ENCODE measurements at places on chromosomes 1 and 21.
A peak's percentile ranks its signal among the peaks of the same experiment; 100 is the strongest.

GRCh38 chr1:115458426-115459114 lies 120.5 kb upstream of the NGF start:
- no peak for DNase-seq

- no peak for DNase-seq
Observed at GRCh38 chr1:26779098-26779668, 8.6 kb upstream of the PIGV start.

DNA sequence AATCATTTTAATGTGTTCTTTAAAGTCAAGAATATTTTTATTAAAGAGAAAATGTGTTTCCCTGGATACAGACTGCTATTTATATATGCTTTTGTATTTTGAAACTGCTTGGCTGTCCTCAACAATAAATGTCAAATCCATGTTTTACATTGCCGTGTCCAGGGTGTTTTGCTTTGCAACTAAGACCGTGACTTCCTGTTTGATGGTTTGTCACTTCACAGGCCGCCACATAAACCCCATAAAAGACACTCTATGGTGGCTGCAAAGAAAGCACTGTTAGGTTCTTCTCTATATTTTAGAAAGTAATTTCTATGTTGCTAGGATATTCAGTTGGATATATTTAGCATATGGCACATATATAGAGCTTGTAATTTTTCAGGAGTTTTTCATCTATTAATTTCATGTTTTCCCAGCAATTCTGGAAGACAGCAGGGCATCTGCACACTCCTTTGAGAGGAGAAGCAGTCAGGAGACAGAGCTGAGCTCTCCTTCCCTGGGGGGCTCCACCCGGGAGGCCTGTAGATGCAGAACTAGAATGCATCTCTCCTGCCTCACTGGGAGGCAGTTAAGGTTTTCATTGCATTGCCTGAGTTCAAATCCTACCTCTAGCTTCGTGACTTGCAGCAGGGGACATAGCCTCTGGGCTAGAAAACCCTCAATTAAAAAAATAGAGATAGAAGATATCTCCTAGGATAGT lies 33.1 kb downstream of the PRDM2 start:
- peak; percentile 77 for DNase-seq

DNA sequence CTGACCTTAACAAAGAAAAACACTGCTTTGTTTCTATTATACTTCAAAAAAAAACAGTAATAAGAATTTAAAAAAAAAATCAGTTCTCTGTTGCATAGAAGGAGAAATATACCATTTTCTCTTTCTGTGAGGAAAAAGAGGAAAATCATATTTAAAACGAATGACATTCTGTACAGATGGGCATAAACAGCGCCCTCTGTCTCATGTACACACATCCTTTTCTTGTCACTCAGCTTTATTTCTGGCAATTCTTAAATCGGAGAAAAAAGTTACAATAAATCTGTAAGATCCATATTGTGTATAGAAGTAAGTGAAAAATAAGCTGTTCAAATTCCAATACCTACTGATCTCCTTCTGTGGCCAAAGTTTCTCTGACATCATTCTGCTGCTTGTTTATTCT lies 245.4 kb downstream of the SMYD3 start:
- no peak for DNase-seq

GRCh38 chr1:10402729-10403274 lies 3.9 kb downstream of the PGD start:
- no peak for DNase-seq

- DNase-seq: no peak
Observed at GRCh38 chr1:215530401-215530984, 36.6 kb upstream of the KCTD3 start.

DNA sequence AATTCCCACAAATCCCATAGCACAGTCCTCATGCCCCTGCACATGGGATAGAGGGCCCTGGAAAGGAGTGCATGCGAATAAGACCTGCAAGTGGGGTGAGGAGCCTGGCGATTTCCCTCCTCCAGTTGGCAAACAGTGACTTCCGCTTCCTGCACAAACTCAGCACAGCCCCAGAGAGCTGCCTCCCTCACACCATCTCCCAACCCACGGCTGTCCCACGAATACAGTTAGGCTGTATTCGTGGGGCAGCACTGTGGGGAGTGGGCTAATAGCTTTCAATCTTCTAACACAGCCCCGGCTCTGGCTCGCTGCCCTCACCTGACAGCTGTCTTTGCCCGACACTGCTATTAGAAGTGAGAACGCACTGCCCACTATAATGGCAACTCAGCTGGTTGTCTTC lies 28.2 kb upstream of the CNTN2 start:
- no peak for DNase-seq

GRCh38 chr1:22888320-22889075 lies 84.2 kb downstream of the LACTBL1 start:
- no peak for DNase-seq

DNA sequence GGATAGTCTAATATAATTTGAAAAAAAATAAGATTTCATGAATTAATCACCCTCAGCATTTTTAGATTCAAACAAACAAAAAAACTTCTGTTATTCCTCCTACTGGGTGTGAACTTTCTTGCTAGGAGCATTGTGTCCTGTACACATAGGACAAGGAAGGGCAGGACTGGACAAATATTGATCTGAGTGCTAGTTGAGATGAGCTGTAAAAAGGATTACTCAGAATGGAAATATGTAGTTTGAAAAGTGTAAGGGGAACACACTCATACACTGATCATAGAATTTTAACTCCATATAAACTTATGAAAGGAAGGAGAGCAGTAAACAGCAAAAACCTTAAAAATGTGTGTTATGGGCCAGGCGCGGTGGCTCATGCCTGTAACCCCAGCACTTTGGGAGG lies 156.5 kb upstream of the ZNF648 start:
- no peak for DNase-seq

DNA sequence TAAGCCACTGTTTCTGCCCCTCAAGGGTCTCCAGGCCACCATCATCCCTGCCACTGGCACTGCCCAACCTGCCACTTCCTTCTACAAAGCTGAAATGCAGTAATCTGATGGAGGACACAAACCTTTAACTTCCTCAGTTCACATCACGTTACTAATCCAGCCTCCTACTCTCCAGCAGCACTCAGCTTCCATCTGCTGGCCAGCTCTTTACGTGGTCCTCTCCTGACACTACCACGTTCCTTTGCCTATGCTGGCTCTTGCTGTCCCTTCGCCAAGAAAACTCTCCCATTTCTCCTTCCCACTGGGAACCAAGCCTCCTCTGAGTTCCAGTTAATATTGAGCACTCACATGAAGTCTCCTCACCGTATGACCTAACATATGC lies 124.0 kb downstream of the EDEM3 start:
- DNase-seq: no peak

- peak; percentile 51 for DNase-seq
Observed at GRCh38 chr1:228082918-228083870, 686 bp downstream of the ARF1 start.

DNA sequence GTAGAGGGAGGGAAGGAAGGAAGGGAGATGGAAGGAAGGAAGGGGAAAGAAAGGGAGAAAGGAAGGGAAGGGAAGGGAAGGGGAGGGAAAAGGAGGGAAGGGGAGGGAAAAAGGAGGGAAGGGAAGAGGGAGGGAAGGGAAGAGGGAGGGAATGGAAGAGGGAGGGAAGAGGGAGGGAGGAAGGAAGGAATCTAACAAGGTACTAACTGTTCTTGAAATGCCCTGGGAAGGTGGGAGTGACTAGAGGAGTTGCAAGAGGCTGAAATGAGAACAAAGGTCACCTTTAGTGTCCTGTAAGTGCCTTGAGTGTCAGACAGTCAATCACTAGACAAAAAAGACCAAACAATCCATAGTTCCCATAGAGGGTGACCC lies 2.3 kb upstream of the ATP2B4 start:
- DNase-seq: no peak

GRCh38 chr21:33286600-33287456 lies 20.7 kb downstream of the IL10RB start:
- DNase-seq: no peak

- no peak for DNase-seq
Observed at GRCh38 chr1:245520611-245521010, 365.8 kb downstream of the KIF26B start.

Data from activated CD4-positive, alpha-beta T cell treated with anti-CD3 and anti-CD28 coated beads, Interleukin-2, amount 10 ng/mL, durations not matched to agents 7 days and 5 days (primary cell).